ENCODE measurements at places on chromosomes 1 and 21. TPM values are rescaled to one million over a fixed set of nuclear protein-coding genes. Genes with fewer than 3 reads are reported as not detected.

The DNAJC6 gene
- total RNA-seq = 4.7 TPM

The HTR6 gene
- total RNA-seq = not detected

The CLDN14 gene
- total RNA-seq = not detected

The SELENBP1 gene
- 69.2 TPM for total RNA-seq

The THEMIS2 gene
- total RNA-seq = 7.1 TPM

The TMEM54 gene
- 25.4 TPM for total RNA-seq

The CASQ2 gene
- total RNA-seq = not detected

The TTLL10 gene
- not detected for total RNA-seq

The SLC30A2 gene
- total RNA-seq = not detected

The TMEM51 gene
- 3.7 TPM for total RNA-seq

The UBXN10 gene
- not detected for total RNA-seq

The CYP4A22 gene
- not detected for total RNA-seq

The GRHL3 gene
- not detected for total RNA-seq

The ZNHIT6 gene
- total RNA-seq = 12.3 TPM

The MX1 gene
- total RNA-seq = under 0.01 TPM

The EFNA3 gene
- 2.8 TPM for total RNA-seq

The CLEC20A gene
- not detected for total RNA-seq

The PEX19 gene
- total RNA-seq = 41.8 TPM

The ZFP69 gene
- 0.54 TPM for total RNA-seq

The PLCH2 gene
- total RNA-seq = not detected

The LRRC39 gene
- total RNA-seq = 0.18 TPM

The SELENOF gene
- total RNA-seq = 255 TPM

The POU3F1 gene
- not detected for total RNA-seq

The FAM131C gene
- not detected for total RNA-seq

The CFHR4 gene
- not detected for total RNA-seq

The USF1 gene
- total RNA-seq = 49.8 TPM

The CAMK2N1 gene
- total RNA-seq = 5.4 TPM

The HAX1 gene
- total RNA-seq = 112 TPM

The HMCN1 gene
- total RNA-seq = 42.8 TPM

The ZFYVE9 gene
- total RNA-seq = 20.6 TPM

The FCRL2 gene
- not detected for total RNA-seq

The SPATA21 gene
- total RNA-seq = not detected

The WNT3A gene
- not detected for total RNA-seq

The SLC1A7 gene
- total RNA-seq = 0.97 TPM

The RPTN gene
- total RNA-seq = not detected

The GJA8 gene
- total RNA-seq = not detected

The WLS gene
- total RNA-seq = 59.4 TPM

All from cardiac atrium fibroblast (primary cell).